ENCODE measurements at places on chromosomes 11 and 22. TPM values are rescaled to one million over a fixed set of nuclear protein-coding genes. Genes with fewer than 3 reads are reported as not detected.

The OR51T1 gene
- not detected for total RNA-seq

The CWF19L2 gene
- total RNA-seq: 79.2 TPM

The PRR33 gene
- total RNA-seq: not detected

The FLRT1 gene
- not detected for total RNA-seq

GRCh38 chr11:30261821-30262220 is 31.0 kb downstream of the FSHB start:
- no peak overlapping the region for H3K27ac ChIP-seq
- no peak for DNase-seq
- no peak overlapping the region for H3K4me3 ChIP-seq
- H3K4me1 ChIP-seq: no peaks in the 10 kb centered on the region
- no peaks in the 10 kb centered on the region for H3K36me3 ChIP-seq

DNA sequence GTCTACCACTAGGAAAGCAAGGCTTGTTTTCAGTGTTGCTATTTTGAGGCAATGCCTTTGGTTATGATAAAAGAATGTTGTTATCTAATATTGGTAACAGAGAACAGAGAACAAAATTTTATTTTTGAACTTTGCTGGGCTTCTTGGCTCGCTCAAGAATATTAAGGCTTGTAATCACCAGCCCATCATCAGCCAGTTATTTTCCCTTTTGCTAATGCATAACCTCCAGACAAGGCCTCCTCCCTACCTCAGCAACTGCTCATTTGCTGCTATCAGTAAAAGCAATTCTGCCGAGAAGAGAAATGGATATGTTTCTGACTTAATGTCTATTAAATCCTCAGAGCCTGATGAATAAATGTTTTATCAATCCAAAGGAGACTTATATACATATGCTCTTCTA is 8.9 kb downstream of the MTMR2 start:
- no peaks in the 10 kb centered on the region for H3K27me3 ChIP-seq
- DNase-seq: no peak
- H3K4me1 ChIP-seq: no peaks in the 10 kb centered on the region
- no peak overlapping the region for H3K27ac ChIP-seq
- H3K36me3 ChIP-seq: no peaks in the 10 kb centered on the region

DNA sequence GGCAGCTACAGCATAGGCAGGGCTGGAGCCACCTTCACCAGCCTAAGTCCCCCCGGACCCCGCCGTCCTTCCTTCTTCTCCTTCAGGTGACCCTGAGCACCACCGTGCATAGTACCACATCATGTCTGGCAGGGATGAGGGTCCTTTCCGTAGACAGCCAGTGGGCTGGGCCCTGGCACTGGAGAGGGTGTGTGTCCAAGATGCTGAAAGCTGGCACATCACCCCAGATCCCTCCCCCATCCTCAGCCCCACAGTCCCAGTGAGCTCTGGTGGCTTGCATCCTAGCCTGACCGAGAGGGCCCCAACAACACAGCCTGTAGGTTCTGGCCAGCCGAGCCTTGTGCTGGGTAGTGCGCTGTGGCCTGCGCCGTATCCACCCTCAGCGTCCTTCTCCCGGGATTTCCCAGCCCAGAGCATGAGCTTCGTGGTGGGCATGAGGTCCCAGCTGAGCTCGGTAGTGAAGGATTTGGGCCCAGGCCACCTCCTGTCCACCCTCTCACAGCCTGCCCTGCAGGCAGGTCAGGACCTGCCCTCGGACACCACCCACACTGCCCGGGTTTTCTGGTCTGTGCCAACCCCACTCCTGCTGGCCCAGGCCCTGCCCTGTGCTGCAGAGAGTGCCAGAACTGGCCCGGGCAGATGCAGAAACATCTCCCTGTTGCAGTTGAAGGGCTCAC is 1124.3 kb downstream of the BRD1 start:
- no peaks in the 10 kb centered on the region for H3K36me3 ChIP-seq
- no peak for DNase-seq
- H3K27me3 ChIP-seq: no peaks in the 10 kb centered on the region
- no peak overlapping the region for H3K27ac ChIP-seq
- H3K4me1 ChIP-seq: no peaks in the 10 kb centered on the region

- no peak for DNase-seq
- no peak overlapping the region for H3K27ac ChIP-seq
- H3K36me3 ChIP-seq: no peaks in the 10 kb centered on the region
- no peak overlapping the region for H3K4me3 ChIP-seq
- no peaks in the 10 kb centered on the region for H3K4me1 ChIP-seq
Observed at GRCh38 chr22:18931905-18932652, 4.0 kb downstream of the PRODH start.

- H3K4me3 ChIP-seq: no peak overlapping the region
- DNase-seq: peak; percentile 19
- no peak overlapping the region for H3K27ac ChIP-seq
- no peaks in the 10 kb centered on the region for H3K27me3 ChIP-seq
Observed at GRCh38 chr11:78201096-78201818, 12.5 kb downstream of the USP35 start.

DNA sequence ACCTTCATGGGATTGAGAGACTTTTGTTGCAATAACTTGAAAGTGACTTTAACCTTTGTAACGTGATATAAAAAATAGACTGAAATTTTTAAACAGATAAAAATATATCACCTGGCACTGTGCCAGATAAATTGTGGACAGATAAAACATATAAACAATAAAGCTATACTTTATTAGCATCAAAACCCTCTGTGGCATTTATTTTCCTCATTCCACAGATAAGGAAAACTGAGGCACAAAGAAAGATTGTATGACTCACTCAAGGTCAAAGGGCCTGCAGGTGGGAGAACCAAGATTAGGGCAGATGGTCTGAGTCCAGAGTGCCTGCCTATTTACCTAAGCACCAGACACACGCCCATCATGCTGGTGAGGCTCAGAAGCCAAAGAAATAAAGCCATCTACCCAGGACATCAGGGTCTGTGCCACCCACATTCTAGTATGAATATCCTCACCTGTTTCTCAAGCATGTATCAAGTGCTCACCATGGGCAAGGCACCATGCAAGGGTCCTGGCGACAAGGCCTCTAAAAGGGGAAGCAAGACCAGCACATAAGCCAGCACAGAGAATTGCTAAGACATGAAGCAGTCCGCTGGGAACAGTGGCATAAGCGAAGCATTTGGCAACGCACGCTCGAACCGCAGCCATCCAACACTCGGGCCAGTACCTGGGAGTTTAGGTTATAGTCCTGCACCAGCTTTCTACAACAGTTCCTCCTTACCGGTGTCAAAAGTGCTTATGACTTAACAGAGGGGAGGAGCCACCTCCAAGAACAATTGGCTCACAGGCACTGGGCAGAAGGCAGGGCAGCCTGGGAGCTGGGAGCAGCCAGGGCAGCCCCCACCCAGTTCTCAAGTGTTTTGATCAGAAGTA is 17.6 kb downstream of the MYH9 start:
- no peaks in the 10 kb centered on the region for H3K27me3 ChIP-seq
- H3K4me3 ChIP-seq: peak overlapping the region; percentile 44
- H3K27ac ChIP-seq: peak overlapping the region; percentile 99
- H3K4me1 ChIP-seq: peaks cover 98% of the 10 kb centered on the region

DNA sequence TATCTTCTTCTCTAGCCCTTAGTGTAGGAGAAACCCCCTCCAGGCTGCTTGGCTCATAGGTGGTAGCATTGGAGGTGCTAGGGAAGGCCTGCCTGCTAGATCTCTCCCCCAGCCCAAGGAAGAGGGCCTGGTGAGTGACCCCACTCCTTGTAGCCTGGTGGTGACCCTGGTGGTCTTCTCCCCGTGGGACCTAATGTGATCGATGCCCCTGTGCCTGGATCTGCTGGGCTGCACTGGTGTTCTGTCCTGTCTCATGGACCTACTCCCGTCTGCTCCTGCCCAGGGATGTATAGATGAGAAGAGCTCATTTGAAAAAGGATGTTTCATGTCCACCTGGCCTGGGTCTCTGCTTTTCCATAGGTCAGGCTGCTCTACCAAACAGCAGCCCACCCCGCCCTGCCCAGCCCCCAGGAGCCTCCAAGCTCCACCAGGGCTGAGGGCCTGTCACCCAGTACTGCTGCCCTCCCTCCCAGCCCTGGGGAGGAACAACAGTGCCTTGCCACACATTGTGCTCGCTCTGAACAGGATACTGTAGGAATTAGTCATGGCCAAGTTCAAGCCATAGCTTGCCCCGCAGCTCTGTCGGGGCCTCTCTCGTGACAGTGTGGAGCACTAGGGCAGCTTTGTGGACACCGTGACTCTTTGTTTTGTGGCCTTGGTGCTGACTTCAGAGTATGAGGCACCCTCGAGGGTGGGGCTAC is 19.7 kb downstream of the SLC37A2 start:
- no peaks in the 10 kb centered on the region for H3K4me1 ChIP-seq
- H3K4me3 ChIP-seq: no peak overlapping the region
- no peaks in the 10 kb centered on the region for H3K27me3 ChIP-seq
- H3K36me3 ChIP-seq: no peaks in the 10 kb centered on the region
- H3K27ac ChIP-seq: no peak overlapping the region

DNA sequence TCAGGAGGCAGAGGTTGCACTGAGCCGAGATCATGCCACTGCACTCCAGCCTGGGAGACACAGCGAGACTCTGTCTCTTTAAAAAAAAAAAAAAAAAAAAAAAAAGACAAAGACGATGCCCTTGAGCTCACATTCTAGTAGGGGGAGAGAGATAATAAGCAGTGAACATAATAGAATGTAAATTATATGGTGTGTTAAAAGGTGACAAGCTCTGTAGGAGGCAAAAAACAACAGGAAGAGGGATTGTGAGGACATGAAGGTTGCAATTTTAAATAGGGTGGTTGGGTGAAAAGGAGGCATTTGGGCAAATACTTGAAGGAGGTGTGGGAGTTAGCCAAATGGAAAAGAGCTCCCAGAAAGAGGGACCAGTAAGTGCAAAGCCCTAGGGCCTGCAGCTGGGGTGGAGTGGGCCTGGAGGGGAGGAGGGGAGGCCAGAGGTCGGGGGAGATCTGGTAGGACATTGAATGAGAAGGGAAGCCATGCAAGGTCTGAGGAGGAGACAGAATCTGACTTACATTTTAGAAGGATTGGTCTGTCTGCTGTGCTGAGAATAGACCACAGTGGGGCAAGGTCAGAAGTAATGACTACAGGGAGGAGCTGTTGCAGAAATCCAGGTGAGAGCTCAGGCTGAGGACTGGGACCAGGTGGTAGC is 26.6 kb downstream of the P2RY2 start:
- H3K27ac ChIP-seq: no peak overlapping the region
- H3K4me1 ChIP-seq: no peaks in the 10 kb centered on the region
- no peak for DNase-seq
- no peaks in the 10 kb centered on the region for H3K27me3 ChIP-seq
- no peak overlapping the region for H3K4me3 ChIP-seq
- no peaks in the 10 kb centered on the region for H3K36me3 ChIP-seq

DNA sequence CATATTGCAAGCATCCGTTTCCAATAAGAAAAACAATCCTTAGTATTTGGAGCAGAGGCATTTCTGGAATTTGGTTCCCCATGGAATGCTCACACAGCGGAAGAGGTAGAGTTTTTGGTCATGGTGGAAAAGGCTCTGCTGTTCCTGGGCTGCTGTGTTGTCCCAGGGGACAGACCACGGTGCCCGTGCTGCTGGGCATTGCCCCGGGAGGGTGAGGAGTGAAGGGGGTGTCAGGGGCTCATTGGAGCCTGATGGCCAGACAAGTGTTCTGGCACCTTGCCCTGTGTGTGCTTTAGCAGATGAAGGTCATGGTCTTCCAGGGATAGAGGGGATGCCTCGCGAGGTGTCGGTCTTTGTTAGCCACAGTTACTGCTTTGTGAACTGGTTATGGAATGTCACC is 61.2 kb downstream of the MPPED1 start:
- H3K4me3 ChIP-seq: no peak overlapping the region

DNA sequence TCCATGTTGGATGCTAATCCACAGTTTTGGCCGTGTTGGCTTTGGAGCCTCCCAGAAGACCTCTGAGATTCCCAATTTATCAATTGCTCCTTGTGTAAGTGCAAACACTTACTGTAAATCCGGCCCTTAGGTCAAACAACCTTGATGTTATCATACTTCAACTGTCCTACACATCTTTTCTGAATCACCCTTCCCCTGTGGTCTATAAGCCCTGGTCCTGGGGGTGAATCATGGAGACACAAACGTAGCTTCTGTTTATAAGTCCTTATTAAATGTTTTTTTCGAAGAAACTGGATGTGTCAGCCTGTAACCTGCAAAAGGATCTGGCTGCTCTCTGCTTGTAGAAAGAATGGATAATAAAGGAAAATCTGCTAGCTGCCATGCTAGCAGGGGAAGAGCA is 1.7 kb upstream of the IL10RA start:
- peaks cover 11% of the 10 kb centered on the region for H3K4me1 ChIP-seq
- H3K4me3 ChIP-seq: no peak overlapping the region
- H3K27ac ChIP-seq: no peak overlapping the region
- no peak for DNase-seq

DNA sequence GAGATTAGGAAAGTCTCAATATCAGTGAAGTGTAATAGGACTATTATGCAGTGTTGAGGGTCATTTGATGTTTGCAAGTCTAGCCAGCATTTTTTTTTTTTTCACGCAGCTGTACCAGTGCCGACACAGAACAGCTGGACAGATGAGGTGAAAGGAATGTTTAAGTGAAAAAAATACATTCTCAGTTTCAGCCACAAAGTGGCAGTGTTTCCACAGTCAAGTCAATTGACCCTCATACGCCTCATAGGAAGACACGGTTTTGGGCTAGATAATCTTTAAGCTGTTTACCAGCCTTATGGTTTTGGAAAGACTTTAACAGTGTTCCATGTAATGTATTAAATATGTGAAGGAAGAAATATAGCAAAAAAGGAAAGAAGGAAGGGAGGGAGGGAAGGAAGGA is 349.9 kb upstream of the ANO3 start:
- H3K27ac ChIP-seq: no peak overlapping the region
- H3K27me3 ChIP-seq: no peaks in the 10 kb centered on the region
- DNase-seq: no peak

- H3K36me3 ChIP-seq: no peaks in the 10 kb centered on the region
- no peak overlapping the region for H3K4me3 ChIP-seq
- no peak for DNase-seq
- H3K27me3 ChIP-seq: no peaks in the 10 kb centered on the region
Observed at GRCh38 chr11:17643506-17644405, 75.6 kb upstream of the MYOD1 start.

- no peak overlapping the region for H3K4me3 ChIP-seq
- DNase-seq: peak; percentile 70
- H3K36me3 ChIP-seq: peaks cover 68% of the 10 kb centered on the region
- no peaks in the 10 kb centered on the region for H3K4me1 ChIP-seq
- H3K27me3 ChIP-seq: no peaks in the 10 kb centered on the region
Observed at GRCh38 chr22:26461188-26461810, 22.3 kb downstream of the HPS4 start.

- DNase-seq: no peak
- H3K27ac ChIP-seq: no peak overlapping the region
- H3K36me3 ChIP-seq: no peaks in the 10 kb centered on the region
- H3K27me3 ChIP-seq: no peaks in the 10 kb centered on the region
- no peak overlapping the region for H3K4me3 ChIP-seq
Observed at GRCh38 chr11:88680806-88681205, 343.3 kb upstream of the CTSC start.

- H3K4me3 ChIP-seq: no peak overlapping the region
- no peak for DNase-seq
- no peak overlapping the region for H3K27ac ChIP-seq
- no peaks in the 10 kb centered on the region for H3K27me3 ChIP-seq
Observed at GRCh38 chr11:83265331-83265730, 20.8 kb downstream of the CCDC90B start.

- no peak overlapping the region for H3K27ac ChIP-seq
- H3K4me3 ChIP-seq: no peak overlapping the region
- H3K4me1 ChIP-seq: no peaks in the 10 kb centered on the region
- no peaks in the 10 kb centered on the region for H3K36me3 ChIP-seq
- no peak for DNase-seq
Observed at GRCh38 chr11:132999516-132999915, 532.8 kb downstream of the OPCML start.
